Hippocampal formation (tissue), 2 donors: ENCODE measurements at places on chromosomes 7 and 10.

DNA sequence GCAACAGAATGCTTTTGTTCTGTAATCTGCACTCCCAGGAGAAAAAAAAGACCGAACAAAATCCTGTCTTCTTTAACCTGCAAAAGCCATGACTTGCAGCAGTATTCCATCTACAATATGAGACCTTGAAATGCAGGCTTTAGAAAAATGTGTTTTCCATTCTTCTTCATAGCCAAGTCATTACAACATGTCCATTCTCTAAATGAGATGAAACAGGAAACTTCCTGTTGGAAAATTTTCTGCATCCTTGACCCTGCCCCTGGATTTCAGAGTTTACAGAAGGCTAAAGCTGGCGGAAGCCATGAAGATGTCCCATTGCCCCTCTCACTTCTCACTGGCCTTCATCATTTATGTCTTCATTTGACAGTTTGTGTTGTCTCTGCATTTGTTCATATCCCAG is 546.4 kb downstream of the TNS3 start:
- DNase-seq = no peak

GRCh38 chr10:24360282-24361127 is 151.6 kb downstream of the KIAA1217 start:
- peak; percentile 27 for DNase-seq

- no peak for DNase-seq
These were observed 403.1 kb downstream of the SFMBT2 start for GRCh38 chr10:7007600-7008190.

- DNase-seq = no peak
These were observed 6.1 kb downstream of the RBM20 start for GRCh38 chr10:110650265-110650668.

- no peak for DNase-seq
These were observed 484.6 kb downstream of the GATA3 start for GRCh38 chr10:8539056-8539455.

- DNase-seq = no peak
These were observed 3.0 kb upstream of the SKIDA1 start for GRCh38 chr10:21528236-21529031.

GRCh38 chr10:121069061-121069850 is 218.1 kb downstream of the WDR11 start:
- no peak for DNase-seq

DNA sequence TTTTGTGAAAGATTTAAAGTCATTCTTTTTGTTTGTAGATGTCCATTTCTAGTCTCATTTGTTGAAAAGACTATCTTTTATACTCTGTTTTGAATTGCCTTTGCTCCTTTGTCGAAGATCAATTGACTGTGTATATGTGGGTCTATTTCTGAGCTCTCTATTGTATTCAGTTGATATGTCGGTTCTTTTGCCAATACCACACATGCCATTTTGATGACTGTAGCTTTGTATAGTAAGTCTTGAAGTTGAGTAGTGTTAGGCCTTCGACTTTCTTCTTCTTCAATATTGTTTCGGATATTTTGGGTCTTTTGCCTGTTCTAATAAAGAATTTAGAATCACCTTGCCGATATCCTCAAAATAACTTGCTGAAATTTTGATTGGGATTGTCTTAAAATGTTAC is 104.5 kb downstream of the CCSER2 start:
- no peak for DNase-seq

GRCh38 chr10:11446133-11446532 is 165.3 kb downstream of the USP6NL start:
- no peak for DNase-seq

- no peak for DNase-seq
These were observed 236.9 kb downstream of the REEP3 start for GRCh38 chr10:63758080-63758479.

DNA sequence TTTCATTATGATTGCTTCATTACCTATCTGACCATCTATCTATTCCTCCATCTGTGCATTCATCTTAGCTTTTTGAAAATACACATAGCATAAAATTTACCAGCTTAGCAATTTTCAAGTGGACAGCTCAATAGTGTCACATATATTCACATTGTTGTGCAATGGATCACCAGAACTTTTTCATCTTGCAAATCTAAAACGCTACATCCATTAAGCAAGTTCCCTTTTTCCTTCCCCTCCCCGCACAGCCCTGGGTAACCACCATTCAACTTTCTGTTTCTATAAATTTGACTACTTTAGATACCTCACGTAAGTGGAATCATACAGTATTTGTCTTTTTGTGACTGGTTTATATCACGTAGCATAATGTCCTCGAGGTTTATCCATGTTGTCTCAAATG is 78.0 kb upstream of the ADRB1 start:
- no peak for DNase-seq

DNA sequence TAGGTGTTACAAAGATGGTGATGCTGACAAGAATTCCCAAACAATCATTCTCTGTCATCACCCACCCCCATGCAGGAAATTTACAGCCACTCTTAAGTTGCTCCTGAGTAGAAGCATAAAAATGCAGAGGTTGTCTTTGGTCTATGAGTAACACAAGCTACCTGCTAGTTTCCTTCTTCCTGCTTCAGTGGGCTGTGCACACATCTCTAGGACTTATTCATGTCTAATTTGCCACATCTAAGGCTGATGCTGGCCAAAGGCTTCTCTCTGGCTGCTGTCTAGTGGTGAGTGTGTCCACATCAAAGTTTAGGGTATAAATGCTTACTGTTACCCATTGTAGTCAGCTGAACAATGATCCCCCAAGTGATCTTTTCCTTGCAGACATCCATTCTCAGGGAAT is 662.5 kb downstream of the TYW1 start:
- no peak for DNase-seq

DNA sequence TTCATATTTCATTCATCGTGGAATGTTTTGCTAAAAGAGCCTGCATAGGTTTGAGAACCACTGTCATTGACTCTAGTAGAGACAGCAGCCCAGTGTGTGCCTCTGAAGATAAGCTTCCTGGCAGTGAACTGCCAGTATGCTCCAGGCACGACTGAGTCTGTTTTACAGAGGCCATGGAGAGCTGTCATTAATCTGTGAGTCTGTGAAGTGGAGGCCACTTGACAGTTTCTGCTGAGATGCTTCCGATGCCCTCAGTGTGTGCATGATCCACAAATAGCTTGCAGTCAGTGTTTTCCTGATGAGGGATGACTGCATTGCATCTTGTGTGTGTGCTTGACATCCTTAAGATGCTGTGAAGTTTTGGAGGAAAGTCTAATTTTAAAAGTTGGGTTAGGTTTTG is 162.2 kb downstream of the PFKFB3 start:
- no peak for DNase-seq
